ENCODE measurements at places on chromosomes 7 and 10.
A peak's percentile ranks its signal among the peaks of the same experiment; 100 is the strongest.

- no peak overlapping the region for H3K27ac ChIP-seq
- H3K4me3 ChIP-seq: no peak overlapping the region
- no peaks in the 10 kb centered on the region for H3K4me1 ChIP-seq
- DNase-seq: no peak
Observed at GRCh38 chr7:37495574-37496184, 47.0 kb upstream of the ELMO1 start.

DNA sequence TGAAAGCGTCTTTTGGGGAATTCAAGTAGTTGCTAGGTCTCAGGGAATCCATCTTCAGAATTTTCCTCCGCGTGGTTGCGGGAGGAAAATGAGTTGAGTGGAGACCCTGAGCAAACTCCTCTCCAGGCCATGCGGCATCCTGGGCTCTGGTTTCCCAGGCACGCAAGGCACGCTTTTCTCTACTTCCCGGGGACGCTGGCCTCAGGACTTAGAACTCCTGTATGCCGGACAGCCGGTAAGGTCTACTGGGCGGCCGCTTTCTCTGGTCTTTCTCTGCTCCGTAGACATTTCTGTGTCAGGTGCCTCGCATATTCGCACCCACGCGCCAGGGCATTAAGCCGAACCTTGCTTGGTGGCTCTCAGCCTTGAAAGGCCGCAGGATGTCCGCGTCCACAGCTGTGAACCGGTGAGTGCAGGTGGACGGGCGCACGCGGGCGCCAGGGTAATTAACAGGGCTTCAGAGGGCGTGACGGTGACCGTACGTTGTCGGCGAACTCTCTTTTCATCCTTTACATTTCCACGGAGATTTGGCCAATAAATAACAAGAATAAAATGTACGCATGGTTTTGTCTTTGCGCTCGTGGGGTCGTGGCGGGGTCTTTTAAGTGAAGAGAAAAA, 992 bp upstream of the RBM20 start:
- H3K4me1 ChIP-seq: no peaks in the 10 kb centered on the region
- DNase-seq: peak; percentile 40
- no peaks in the 10 kb centered on the region for H3K36me3 ChIP-seq
- H3K4me3 ChIP-seq: peak overlapping the region; percentile 68
- peak overlapping the region; percentile 93 for H3K27ac ChIP-seq

DNA sequence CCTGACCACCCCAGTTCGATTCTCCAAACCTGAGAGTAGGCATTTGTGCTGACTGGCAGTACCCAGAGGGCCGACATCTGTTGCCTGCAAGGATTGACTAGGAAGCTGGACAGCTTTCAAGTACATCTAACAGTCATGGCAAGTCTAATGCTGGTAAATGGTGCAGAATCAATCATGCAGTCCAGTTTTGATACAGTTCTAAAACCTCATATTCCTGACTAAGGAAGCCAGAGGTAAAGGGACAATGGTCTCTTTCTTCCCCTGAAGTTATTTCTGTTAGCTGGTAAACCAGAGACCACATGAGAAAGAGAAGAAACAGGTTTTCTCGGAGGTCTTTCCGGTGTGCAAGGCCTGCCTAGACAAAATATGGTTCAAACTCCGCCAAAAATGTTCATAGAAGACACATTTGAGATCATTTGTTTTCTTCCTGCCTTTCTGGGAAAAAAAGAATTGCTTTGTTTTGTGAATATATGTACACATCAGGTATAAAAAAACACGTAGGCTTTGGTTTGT, 97.1 kb downstream of the WDR37 start:
- H3K36me3 ChIP-seq: no peaks in the 10 kb centered on the region
- H3K4me1 ChIP-seq: no peaks in the 10 kb centered on the region
- H3K27ac ChIP-seq: no peak overlapping the region
- no peaks in the 10 kb centered on the region for H3K27me3 ChIP-seq

DNA sequence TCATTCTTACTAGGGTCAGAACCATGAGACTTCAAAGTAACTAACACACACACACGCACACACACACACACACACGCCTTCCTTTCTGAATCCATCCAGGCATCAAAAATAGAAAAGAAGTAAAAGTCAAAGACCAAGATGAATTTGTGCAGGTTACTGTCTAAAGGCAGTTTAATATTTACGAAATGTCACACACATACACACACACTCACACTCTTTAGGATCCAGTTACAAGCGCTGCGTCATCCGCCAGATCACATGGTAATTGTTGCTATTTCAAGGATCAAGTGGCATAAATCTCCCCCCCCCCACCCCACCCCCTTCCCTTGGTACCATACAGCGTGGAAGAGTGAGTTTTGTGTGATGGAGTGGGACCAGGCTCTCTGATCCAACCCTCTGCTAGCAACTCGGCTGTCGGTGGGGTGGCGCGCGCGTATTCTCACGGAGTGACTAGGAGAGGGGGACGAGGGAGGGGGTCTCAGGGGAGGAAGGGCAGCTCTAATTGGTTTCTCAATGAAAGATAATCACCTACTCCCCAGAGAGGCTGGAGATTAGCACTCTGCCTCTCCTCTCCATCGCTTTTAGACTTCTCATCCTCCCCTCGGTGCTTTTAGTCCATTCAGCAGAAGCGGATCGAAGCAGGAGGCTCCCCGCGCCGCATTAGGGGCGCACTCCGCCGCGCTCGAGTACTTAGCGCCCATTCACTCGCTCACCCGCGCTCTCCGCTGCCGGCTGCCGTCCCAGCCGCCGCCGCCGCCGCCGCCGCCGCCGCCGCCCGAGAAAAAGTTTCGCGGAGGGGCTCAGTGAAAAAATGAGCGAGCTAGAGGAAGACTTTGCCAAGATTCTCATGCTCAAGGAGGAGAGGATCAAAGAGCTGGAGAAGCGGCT, 83.5 kb upstream of the PRKG1 start:
- DNase-seq: peak; percentile 62
- no peaks in the 10 kb centered on the region for H3K4me1 ChIP-seq
- no peaks in the 10 kb centered on the region for H3K27me3 ChIP-seq
- H3K4me3 ChIP-seq: peak overlapping the region; percentile 84
- H3K36me3 ChIP-seq: no peaks in the 10 kb centered on the region

GRCh38 chr10:43371418-43371817, at the start of gene FXYD4:
FXYD4 (plus strand) TSS chr10:43371636; CDS start chr10:43373747, 2,111 bp downstream.
- no peaks in the 10 kb centered on the region for H3K4me1 ChIP-seq
- H3K27me3 ChIP-seq: no peaks in the 10 kb centered on the region
- H3K4me3 ChIP-seq: no peak within 1 kb of the TSS

DNA sequence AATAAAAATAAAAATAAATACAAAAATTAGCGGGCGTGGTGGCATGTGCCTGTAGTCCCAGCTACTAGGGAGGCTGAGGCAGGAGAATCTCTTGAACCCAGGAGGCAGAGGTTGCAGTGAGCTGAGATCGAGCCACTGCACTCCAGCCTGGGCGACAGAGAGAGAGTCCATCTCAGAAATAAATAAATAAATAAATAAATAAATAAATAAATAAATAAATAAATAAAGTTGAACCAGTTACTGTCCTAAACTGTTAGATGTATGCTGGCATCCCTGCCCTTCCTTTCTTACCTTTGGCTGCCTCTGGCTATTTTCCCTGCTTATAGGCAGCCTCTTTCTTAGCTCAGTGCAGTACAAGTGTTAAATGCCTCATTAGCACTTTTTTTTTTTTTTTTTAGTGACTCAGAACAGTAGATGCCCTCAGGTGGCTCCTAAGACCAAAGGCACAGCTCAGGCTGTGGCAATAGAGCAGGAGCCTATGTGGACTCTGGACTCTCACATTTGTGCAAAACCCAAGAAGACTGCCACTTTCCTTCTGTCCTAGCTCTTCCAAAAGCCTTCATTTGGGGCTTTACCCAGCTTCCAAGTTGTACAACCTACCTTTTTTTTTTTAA, 30.6 kb upstream of the CABCOCO1 start:
- H3K27me3 ChIP-seq: no peaks in the 10 kb centered on the region
- no peak for DNase-seq
- H3K4me3 ChIP-seq: no peak overlapping the region
- H3K4me1 ChIP-seq: no peaks in the 10 kb centered on the region
- no peaks in the 10 kb centered on the region for H3K36me3 ChIP-seq

- peak overlapping the region; percentile 71 for H3K27ac ChIP-seq
- H3K4me1 ChIP-seq: no peaks in the 10 kb centered on the region
- H3K36me3 ChIP-seq: no peaks in the 10 kb centered on the region
- peak overlapping the region; percentile 51 for H3K4me3 ChIP-seq
- H3K27me3 ChIP-seq: no peaks in the 10 kb centered on the region
- DNase-seq: no peak
Observed at GRCh38 chr7:105691082-105691679, 109.9 kb upstream of the EFCAB10 start.

DNA sequence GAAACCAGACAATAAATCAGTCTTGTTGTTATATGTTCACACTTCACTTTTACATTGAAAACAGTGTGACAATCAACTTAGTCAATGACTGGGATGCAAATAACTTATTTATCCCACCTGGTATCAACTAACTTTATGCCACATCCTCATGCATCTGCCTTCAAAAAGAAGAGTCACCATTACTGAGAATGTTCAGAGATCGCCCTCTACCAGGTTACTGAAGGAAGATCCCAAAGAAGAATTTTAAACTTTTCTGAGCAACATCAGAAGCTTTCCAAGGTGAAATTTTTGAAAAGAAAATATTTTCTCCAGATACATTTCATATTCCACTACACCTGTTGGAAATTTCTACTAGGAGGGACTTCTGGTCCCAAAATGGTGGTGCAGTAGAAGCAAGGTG, 359.5 kb downstream of the PTPRN2 start:
- H3K27me3 ChIP-seq: no peaks in the 10 kb centered on the region
- no peaks in the 10 kb centered on the region for H3K36me3 ChIP-seq
- no peak overlapping the region for H3K4me3 ChIP-seq
- no peak overlapping the region for H3K27ac ChIP-seq
- H3K4me1 ChIP-seq: no peaks in the 10 kb centered on the region

GRCh38 chr7:70512144-70512543, 619.8 kb upstream of the GALNT17 start:
- no peaks in the 10 kb centered on the region for H3K4me1 ChIP-seq
- H3K4me3 ChIP-seq: no peak overlapping the region
- H3K27ac ChIP-seq: no peak overlapping the region
- no peaks in the 10 kb centered on the region for H3K27me3 ChIP-seq

- peaks cover 4% of the 10 kb centered on the region for H3K27me3 ChIP-seq
- no peaks in the 10 kb centered on the region for H3K36me3 ChIP-seq
- no peak overlapping the region for H3K27ac ChIP-seq
- H3K4me3 ChIP-seq: no peak overlapping the region
- no peaks in the 10 kb centered on the region for H3K4me1 ChIP-seq
Observed at GRCh38 chr10:6885284-6885683, 305.2 kb upstream of the PRKCQ start.

DNA sequence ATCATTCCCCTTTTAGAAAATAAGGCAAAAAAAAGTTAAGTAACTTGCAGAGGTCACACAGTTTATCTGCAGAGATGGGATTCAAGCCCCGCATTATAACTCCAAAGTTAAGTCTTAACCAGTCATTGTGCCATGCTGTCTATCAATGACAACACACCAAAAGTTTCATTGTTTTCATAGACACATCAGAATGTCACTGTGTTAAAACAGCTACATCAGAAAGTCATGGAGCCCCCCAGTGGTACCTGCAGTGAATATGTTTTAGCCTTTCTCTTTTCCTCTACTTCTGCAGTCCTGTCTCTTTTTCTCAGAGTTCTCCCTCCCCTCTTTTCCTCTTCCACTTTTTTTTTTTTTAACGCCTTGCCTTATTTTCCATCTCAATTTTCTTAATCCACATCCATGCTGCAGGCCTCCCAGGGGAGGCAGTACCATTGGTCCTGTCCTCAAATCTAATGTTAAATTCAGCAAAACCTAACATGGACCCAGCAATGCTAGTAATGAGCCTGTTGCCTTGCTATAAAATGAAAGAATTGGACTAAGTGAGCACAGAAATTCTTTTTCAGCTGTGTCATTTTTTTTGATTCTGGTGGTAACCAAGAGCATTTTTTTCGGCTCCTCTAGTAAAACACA, 3.8 kb upstream of the NRCAM start:
- H3K27me3 ChIP-seq: peaks cover 20% of the 10 kb centered on the region
- DNase-seq: no peak
- H3K36me3 ChIP-seq: no peaks in the 10 kb centered on the region
- H3K4me3 ChIP-seq: no peak overlapping the region
- H3K4me1 ChIP-seq: peaks cover 19% of the 10 kb centered on the region
- H3K27ac ChIP-seq: no peak overlapping the region

DNA sequence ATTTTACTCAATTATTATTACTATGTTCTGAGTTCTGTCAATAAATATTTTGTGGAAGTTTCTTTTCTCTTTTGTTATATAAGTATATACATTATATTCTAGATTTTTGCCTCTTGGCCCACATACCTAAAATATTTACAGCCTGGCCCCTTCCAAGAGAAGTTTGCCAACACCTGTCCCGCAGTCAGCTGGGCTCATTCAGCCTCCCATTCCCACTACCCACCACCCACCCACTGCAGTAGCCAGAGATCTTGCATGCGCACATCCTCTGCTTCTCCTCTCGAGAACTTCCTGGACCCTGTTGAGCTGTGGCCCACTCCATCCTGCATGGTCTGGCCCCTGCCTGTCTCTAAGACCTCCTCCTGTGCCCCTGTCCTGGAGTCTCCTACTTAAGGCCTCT, 33.6 kb downstream of the WIPF3 start:
- no peak for DNase-seq
- peaks cover 5% of the 10 kb centered on the region for H3K4me1 ChIP-seq

GRCh38 chr10:119652361-119652730, 1.2 kb downstream of the BAG3 start:
- H3K4me3 ChIP-seq: peak overlapping the region; percentile 84
- no peaks in the 10 kb centered on the region for H3K36me3 ChIP-seq
- H3K4me1 ChIP-seq: peaks cover 23% of the 10 kb centered on the region
- peak overlapping the region; percentile 91 for H3K27ac ChIP-seq
- no peak for DNase-seq

All from heart left ventricle (tissue), 16 donors.